ENCODE measurements at places on chromosomes 5 and 9.

GRCh38 chr5:4245511-4245910 lies 649.9 kb downstream of the IRX1 start:
- no peak for DNase-seq

- DNase-seq: no peak
Observed at GRCh38 chr9:9949978-9950377, 662.8 kb downstream of the PTPRD start.

GRCh38 chr9:109467936-109468335 lies 30.2 kb downstream of the PTPN3 start:
- DNase-seq: no peak

- no peak for DNase-seq
Observed at GRCh38 chr9:87108661-87109060, 161.4 kb upstream of the GAS1 start.

DNA sequence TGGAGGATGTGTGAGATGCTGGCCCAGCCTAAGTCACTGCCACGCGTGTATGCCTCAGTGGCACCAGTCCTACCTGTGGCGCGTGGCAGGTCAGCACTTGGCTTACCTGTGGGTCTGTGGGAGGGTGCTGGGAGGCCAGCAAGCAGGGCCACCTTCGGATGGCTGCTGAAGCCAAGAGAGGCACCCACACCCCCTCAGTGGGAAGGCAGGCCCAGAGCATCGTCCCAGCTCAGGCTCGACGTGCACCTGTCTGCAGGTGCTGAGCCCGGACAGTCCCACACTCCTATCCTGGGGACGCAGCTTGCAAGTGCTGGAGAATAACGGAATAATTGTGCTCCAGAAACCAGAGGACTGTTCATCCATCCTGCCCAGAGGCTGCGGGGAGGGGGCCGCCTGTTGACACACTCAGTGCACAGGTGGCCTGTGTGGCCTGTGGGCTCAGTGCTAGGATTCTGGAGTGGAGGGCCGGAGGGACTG lies 24.0 kb downstream of the NKD2 start:
- DNase-seq: no peak

GRCh38 chr5:1967736-1968135 lies 85.0 kb upstream of the IRX4 start:
- no peak for DNase-seq

DNA sequence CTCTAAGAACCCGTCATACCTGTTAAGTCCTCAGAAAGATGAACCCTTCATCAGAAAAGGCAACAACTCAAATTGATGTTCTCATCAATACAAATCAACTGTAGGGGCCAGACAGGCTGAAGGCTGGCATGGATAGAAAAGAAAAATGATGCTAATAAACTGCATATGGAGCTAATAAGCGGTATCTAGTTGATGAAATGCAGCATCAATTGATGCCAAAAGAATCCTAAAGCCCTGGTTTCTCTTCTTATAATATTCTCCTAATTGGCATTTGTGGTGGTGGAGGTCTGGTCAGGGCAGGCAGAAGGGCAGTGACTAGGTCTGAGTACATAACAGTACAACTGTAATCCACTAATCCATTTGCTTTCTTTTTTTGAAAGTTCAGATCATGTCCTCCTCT lies 322.5 kb downstream of the SPOCK1 start:
- no peak for DNase-seq

DNA sequence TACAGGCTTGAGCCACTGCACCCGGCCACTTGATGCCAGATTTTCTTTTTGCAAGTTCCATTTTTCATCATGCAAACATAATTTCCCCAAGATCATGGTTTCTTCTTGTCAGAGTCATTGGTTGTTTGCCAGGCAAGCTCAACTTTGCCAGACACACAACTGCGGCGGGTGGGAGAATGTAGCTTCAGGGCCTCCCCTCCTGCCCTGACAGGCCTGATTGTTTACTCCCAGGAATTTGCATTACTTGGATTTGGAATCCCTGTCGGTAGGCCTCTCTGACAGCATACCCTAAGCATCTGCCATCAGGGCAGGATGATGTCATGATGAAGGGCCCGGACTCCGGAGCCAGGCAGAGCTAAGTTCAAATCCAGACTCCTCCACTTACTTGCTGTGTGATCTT lies 15.1 kb downstream of the RPS14 start:
- no peak for DNase-seq
